Activated CD8-positive, alpha-beta memory T cell treated with anti-CD3 and anti-CD28 coated beads, Interleukin-2, amount 50 U/mL, for 48 hours (primary cell): ENCODE measurements at places on chromosomes 4 and X.

DNA sequence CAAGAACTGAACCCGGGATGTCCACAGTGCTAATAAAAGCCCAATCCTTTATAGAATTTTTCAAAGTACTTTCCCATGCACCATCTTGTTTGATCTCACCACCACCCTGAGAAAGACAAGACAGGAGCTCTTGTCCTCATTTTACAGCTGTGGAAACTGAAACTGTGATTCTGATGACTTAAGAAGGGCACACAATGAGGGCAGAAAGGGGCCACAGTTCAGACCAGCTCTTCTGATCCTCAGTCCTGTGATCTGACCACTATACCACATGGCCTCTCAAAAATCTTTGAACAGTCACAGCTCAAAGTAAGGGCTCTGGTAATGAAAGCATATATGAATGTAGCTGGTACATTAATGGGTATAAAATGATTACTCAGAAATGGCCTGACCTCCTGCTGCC lies 127.3 kb upstream of the CPEB2 start:
- DNase-seq = no peak

- no peak for DNase-seq
Observed at GRCh38 chr4:118749347-118749988, 64.3 kb downstream of the METTL14 start.

- no peak for DNase-seq
Observed at GRCh38 chr4:3210467-3210866, 38.5 kb upstream of the MSANTD1 start.

- DNase-seq = no peak
Observed at GRCh38 chr4:148881860-148882643, 439.8 kb upstream of the NR3C2 start.

- no peak for DNase-seq
Observed at GRCh38 chr4:654503-654845, 19.6 kb downstream of the ATP5ME start.

- no peak for DNase-seq
Observed at GRCh38 chr4:80124246-80125211, 51.5 kb upstream of the ANTXR2 start.

DNA sequence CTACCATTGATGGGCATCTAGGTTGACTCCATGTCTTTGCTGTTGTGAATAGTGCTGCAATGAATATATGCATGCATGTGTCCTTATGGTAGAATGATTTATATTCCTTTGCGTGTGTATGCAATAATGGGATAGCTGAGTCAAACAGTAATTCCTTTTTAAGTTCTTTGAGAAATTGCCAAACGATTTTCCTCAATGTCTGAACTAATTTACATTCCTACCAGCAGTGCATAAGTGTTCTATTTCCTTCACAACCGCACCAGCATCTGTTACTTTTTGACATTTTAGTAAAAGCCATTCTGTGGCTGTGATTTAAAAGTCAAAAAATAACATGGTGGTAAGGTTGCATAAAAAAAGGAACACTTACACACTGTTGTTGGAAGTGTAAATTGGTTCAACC lies 103.1 kb upstream of the FAM47B start:
- DNase-seq = no peak

DNA sequence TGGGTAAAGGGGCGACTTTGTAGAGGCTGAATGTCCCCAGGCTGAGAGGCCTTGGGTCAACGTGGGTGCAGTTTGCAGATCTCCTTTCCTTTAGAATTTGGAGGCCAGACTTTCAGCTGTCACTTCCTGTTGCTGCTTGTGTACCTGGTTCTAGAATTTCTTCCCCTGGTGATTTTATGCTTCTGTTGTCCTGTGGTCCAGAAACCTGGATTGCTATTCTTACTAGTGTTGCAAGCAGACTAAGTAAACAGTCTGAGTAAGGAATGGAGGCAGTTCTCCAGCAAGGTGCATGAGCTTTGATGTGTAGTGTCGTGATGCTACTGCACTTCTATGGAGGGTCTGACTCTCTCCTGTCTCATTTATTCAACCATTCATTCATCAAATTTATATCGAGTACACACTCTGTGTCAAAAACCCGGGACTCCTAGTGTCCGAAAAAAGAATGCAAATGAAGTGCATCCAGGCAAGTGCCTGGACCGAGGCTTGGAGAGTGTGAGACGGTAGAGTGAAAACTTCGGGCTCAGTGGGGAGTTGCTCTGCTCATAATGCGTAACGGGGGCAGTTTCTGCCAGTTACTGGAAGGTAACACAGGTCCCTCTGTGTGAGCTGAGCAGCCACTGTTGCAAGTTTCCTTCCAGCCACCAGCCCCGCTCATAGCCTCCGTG lies 83.3 kb downstream of the SORCS2 start:
- no peak for DNase-seq

GRCh38 chr4:105060628-105061027 lies 86.0 kb upstream of the TET2 start:
- DNase-seq = no peak

DNA sequence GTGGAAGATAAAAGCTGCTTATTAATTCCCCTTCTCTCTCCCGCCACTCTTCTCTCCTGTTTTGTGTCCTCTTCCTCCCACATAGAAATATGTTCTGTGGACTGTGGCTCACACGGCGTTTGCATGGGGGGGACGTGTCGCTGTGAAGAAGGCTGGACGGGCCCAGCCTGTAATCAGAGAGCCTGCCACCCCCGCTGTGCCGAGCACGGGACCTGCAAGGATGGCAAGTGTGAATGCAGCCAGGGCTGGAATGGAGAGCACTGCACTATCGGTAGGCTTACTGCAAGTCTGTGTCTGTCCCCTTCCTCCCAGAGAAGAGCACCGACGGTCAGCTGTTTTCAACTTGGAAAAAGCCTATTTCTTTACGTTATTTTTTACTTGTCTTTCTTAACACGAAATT lies 229.1 kb downstream of the DCTD start:
- no peak for DNase-seq
